ENCODE measurements at places on chromosomes 5 and 9. TPM values are rescaled to one million over a fixed set of nuclear protein-coding genes. Genes with fewer than 3 reads are reported as not detected.

Gene EDIL3
- not detected for polyA plus RNA-seq

DNA sequence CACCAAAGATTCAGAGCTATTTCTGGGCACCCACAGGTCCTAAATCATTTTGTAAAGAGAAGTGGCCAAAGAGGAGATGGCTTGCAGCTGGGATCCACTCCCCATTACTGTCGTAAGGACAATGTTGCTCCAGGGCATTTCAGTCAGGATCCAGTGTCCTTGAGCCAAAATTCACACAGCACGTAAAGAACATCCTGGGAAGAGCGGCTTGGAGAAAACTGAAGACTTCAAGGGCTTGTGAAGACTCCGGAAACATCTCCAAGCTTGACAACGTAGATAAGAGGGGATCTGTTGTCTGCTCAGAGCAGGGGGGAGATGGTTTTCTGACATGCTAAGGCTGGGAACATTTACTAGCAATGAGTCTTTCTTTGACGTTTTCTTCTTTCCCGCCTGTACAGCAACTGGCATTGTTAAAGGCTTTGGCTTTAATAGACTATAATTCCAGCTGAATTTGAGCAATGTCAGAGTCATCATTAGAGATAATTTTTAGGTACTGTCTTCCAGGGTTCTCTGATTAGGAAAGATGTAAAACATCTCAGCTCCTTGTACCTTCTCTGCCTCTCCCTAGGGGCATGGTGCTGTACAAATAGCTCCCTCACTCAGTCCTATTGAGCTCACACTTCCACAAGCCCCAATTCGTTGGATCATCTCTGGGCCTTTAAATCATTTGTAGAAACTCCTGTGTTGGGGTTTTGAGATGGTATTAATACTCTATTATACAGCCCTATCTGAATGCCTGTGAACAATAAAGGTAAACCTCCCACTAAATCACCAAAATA is 39.7 kb downstream of the EGFLAM start:
- DNase-seq = no peak

Gene ZFP2
- 0.63 TPM for polyA plus RNA-seq

Gene GAPT
- polyA plus RNA-seq = not detected

- no peak for DNase-seq
These were observed 160.8 kb downstream of the TSSK1B start for GRCh38 chr5:113273948-113274347.

DNA sequence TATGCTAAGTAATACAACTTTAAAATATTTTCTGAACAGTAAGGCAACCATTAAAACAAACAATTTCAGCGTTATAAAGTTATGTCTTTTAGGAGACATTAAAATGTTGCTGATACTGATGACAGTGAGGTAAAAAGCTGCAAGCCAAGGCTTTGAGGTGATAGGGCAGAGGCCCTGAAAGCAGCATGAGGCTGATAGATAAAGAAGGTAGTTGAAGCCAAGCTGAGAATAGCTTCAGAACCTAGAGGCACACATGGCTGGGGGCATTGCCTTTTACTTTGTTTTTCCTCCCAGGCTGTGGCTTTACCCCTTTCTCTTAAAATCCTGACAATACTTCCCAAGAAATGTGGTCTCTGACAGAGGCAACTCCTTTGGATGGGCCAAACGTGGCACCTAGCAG is 149.0 kb upstream of the WWC1 start:
- DNase-seq = no peak

DNA sequence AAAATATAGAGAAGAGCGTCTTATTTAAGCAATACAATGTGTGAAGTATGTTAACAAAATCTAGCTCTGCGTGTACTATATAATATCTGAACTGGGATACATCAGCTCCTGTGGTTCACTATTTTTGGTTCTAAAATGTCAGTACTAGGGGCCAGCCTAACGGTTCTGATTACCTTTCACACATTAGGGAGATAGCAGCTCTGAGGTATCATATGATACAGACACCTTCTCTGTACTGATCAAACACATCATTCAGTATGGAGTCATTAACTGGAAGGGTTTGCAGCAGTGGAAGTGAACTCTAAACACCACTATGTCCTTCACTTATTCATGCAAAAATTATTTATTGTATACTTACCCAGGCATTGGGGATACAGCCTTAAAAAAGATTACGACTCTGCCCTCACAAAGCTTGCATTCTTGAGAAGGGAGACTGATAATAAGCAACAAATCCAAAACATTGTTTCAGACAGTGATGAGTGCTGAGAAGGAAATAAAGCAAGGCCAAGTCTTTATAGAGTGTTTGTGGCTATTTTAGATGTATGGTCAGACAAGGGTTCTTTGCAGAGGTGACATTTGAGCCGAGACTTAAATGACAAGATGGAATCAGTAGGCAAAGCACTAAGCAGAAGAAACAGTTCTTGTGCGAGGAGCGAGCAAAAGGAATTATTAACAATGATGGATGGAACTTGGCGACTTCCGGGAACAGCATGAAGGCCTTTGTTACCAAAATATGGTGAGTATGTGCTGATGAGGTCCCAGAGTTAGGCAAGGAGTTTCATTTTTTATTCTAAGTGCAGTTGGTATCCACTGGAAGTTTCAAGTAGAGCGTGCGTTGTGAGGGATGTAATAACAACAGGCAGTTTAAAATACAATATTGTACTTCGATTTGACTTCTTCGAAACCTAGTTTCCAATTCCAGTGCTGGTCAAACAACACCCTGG is 1.8 kb upstream of the LNPEP start:
- no peak for DNase-seq

Gene TUSC1
- polyA plus RNA-seq = 0.19 TPM

Gene CDH9
- not detected for polyA plus RNA-seq

Gene GPR21
- polyA plus RNA-seq = not detected

GRCh38 chr5:173222466-173222865 is 12.5 kb downstream of the NKX2-5 start:
- DNase-seq = no peak

GRCh38 chr9:5820425-5820824 is 12.5 kb downstream of the ERMP1 start:
- DNase-seq = no peak

Gene BARHL1
- not detected for polyA plus RNA-seq
